H1 (cell line): ENCODE measurements at places on chromosomes 16 and 17. TPM values are rescaled to one million over a fixed set of nuclear protein-coding genes. Genes with fewer than 3 reads are reported as not detected.

TBC1D26 gene
- total RNA-seq: 0.71 and 0.84 TPM in 2 replicates

CD300LB gene
- total RNA-seq: not detected in 2 replicates

DNA sequence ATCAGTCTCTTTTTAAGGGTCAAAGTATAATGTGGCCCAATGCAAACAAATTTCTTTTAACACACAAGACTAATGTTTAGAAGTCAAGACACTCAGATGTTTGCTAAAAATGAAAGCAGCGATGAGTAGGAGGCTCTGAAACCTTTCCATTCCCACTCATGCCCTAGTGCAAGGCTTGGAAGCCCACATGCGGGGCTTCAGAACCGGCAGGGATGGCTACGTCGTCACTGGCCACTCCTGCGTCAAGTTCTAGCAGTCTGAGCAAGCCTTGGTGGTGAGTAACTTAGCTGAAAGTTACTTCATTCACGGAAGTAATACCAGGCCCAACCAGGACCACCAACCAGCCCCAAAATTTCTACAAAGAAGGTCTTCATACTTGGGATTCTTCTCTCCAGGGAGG, 14.8 kb upstream of the TMED6 start:
- DNase-seq: no peak

DNA sequence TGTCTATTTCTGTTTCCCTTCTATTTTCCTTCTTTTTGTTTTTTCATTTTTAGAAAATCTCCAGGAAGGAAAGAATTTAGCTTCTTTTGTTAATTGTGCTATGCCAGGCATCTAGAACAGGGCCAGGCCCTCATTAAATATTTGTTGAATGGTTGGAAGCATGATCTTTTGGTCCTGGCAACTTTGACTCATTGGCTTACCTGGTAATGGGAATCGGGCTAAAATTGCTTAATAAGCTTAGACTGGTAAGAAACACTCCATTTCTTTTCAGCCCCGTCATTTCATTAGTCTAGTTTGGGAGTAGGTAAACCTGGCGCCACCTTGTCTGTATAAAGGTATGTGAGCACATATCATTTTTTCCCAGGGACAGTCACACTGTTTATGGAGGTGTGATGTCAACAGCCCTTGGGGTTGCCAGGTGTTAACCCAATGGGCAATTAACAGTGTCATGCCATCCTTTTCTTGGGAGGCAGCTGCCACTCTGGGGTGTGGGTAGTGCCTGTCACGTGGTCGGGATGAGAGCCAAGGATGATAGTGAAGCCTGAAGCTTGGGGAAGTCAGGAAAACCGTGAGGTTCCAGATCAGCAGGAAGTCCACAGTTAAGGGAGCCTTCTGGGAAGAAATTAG, 9.5 kb upstream of the NDEL1 start:
- no peak for DNase-seq
